ENCODE measurements at places on chromosomes 11 and 22. TPM values are rescaled to one million over a fixed set of nuclear protein-coding genes. Genes with fewer than 3 reads are reported as not detected.

GRCh38 chr22:46861468-46862367 lies 99.3 kb downstream of the TBC1D22A start:
- DNase-seq: no peak

DNA sequence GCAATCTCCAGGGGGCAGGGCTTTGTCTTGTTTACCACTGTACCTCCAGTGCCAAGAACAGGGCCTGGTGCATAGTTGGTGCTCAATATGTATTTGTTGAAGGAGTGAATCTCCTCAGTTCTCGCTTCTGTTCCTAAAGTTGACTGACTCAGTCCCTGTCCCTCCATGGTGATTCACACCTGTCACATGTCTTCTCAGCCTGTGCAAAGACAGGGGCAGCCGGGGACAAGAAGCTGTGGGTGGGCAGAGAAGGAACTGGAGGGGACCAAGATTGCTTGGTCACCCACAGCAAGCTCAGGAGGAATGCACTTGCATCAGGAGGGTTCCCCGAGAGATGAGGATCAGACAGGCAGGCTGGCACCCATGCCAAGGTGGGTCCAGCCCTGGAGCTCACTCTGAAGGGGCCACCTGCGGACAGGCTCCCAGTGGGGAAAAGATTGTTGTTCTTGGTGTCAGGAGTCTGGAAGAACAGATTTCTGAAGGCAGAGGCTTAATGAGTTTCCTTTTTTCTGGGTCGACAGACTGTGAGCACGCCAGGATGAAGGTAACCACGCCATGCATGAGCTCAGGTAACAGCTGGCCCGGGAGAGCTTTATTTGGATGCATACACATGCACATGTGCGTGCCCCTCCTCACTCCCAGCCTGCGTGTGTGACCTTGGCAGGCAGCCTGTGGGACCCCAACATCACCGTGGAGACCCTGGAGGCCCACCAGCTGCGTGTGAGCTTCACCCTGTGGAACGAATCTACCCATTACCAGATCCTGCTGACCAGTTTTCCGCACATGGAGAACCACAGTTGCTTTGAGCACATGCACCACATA lies 16.9 kb downstream of the IL17RA start:
- DNase-seq: no peak

DNA sequence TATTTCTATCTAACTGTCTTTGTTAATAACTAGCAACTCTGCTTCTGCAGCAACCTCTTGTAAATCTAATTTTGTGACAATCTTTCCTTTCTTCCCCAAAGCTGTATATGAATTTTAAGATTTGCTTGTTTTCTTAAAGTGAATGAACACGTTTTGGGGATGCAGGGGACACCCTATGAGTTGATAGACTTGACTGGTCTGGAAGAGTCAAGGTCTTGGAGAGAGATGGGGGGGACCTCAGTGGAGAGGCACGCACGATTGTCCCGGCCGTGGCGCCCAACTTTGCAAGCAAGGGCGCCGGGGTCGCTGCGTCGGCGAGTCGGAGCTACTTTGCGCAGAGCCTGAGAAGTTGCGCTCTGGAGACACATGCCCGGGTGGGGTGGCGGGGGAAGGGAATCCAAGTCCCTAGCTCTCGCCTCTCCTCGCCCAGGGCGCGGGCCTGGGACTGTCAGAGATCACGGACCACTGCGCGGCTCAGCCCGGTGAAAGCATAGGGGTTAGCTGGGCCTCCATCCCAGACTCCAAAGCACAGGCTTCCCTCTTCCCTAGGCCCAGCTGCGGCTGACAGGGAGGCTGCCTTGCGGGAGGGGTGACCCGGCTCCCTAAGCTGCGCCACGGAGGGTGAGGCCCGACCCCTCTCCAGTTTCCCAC lies 854 bp downstream of the ABCC8 start:
- no peak for DNase-seq

- DNase-seq: no peak
Observed at GRCh38 chr11:113006896-113007445, 45.8 kb downstream of the NCAM1 start.

- no peak for DNase-seq
Observed at GRCh38 chr11:12756454-12756806, 82.2 kb downstream of the TEAD1 start.

- DNase-seq: peak; percentile 70
Observed at GRCh38 chr11:17384002-17384511, 4.4 kb downstream of the KCNJ11 start.

- no peak for DNase-seq
Observed at GRCh38 chr11:27095059-27095458, 54.4 kb downstream of the BBOX1 start.

GRCh38 chr22:19758896-19759426 lies 1.6 kb upstream of the TBX1 start:
- no peak for DNase-seq

DNA sequence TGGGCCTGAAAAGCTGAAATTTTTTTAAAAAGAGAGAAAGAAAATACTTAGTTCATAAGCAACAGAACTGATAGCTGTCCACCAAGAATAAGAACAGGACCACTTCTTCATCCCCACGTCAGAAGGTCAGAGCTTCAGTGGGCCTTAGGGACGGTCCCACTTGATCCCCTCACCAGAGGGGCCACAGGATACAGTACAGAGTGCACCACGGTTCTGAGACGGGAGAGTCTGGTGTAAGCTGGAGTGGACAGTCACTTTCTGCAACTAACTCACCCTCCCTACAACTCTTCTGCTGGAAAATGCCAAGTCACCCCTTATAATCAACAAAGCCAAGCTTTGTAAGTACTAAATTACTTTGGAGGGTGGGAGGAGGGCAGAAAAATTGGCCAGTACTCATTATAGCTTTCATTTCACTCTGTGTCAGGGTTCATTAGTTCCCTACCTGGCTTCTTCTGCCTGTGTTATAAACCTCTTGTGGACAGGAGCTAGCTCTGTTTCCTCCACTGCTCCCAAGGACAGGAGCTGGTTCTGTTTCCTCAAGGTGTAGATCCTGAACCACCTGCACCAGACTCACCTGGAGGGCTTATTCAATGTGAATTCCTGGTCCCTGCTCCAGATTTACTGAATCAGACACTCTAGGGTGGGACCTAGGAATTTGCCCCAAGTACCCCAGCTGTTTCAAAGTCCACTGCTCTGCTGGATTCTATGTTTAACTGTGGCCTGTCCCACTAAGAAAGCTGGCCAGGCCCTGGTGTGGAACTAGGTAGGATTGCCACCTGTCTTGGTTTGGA lies 39.6 kb downstream of the SCGB1A1 start:
- no peak for DNase-seq

GRCh38 chr22:32644252-32645100 lies 157.0 kb upstream of the TIMP3 start:
- DNase-seq: no peak

DNA sequence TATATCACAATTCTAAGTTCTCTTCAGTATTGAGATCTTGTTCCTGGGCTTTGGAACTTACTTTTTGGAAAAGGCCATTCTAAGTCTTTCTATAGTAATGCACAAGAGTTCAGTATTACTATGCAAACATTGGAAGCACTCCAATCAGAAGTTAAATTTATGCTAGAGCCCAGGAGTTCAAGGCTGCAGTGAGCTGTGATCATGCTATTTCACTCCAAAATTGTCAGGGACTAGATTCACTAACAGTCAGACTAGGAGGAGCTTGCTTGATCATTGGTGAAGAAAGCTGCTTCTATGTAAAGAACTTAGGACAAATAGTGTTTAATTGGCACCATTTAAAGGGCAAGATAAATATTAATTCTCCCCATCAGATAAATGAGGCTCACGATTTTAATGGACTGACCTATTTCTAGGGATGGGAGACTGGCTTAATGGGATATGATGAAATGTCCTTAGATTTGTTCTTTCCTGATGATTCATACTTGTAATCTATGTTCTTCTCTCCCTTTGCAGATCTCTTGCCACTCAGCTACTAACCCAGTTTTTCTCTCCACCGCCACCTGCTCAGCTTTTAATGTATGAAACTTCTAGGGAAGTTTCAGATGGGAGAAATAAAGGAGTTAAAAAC lies 32.6 kb upstream of the TMEM123 start:
- DNase-seq: no peak

DNA sequence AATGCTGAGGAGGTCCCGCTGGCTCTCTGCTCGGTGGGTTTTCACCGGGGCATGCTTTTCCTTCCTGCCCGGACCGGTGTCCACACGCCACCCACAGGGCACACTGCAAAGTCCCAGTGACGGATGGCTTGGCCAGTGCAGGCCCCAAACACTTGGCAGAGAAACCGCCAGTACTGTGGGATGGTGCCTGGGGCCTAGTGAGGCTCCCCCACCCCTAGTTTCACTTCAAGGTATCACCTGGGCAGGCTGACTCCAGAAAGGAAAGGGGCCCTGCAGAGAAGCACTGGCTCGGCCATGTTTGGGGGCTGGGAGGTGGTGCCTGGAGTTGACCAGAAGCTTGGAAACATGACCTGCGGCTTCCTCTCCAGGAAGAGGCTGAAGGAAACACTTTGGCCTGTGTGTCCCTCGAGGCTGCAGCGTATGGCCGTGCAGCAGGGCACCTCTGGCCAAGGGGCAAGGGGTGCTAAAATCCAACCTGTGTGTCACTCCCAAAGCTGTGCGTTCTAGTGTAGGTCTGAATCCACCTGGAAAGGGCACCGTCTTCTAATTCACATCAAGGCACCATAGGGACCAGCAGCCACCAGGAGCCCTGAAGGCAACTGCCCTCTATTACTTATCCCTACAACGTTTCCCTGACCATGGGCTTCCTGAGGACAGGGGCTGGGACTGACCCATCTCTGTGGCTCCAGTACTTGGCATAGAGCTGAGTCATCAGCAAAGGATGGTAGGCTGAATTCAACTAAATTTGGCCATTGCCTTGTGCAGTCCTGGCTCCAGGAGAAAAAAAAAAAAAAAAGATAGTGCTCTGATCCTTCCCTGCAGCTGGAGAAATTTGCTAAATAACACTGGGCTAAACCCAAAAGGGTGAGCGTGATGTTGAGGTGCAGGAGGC lies 22.6 kb downstream of the TPBGL start:
- no peak for DNase-seq

GRCh38 chr11:63938479-63939396 lies at the start of gene NAA40:
NAA40 (plus strand) TSS chr11:63939002; CDS start chr11:63939097, 95 bp downstream.
- DNase-seq: peak; percentile 98

SLC37A2 gene
- 5.0 TPM for total RNA-seq

C11orf42 gene
- not detected for total RNA-seq

FREY1 gene
- total RNA-seq: 0.63 TPM

A4GALT gene
- total RNA-seq: 2.7 TPM
